Stimulated activated CD8-positive, alpha-beta memory T cell treated with anti-CD3 and anti-CD28 coated beads, Interleukin-15, amount 100 ng/mL, for 4 hours (primary cell): ENCODE measurements at places on chromosomes 3 and 15.

GRCh38 chr3:84275532-84275931 is 683.3 kb upstream of the CADM2 start:
- no peak for DNase-seq

DNA sequence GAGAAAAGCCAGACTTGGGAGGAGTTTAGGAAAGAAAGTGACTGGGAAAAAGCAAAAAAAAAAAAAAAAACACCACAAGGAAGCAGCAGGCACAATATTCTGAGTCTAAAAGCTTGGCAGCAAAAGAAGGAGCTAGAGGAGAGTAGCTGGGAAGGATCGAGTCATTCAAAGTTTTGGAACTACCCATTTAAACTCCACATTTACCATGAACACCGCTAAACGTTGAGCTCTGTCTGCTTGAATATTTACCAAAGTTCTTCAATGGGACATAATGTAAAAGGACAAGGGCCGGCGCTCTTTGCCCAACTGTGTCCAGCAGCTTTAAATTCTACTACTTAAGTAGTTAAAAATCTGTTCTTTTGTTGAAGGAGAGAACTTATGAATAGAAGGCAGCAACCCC is 481.9 kb downstream of the FOXP1 start:
- no peak for DNase-seq

- no peak for DNase-seq
Measured at GRCh38 chr15:59099162-59099685, 5.7 kb upstream of the CCNB2 start.

DNA sequence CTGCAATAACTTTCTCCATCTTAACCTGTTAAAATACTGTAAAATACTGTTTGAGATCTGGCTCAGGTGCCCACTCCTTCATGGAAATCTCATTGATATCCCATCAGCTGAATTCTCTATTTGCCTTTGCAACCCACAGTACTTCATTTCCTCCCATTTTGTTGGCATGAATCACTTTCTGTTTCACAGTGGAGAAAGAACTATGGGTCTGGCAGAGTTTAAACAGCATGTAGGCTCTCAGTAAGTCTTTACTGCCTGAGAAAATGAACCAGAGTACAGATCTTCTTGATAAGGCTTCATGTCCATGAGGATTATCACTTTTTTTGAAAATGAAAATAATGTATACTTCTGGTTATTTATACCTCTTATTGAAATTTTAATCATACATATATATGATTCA is 245.9 kb downstream of the NAALADL2 start:
- no peak for DNase-seq

DNA sequence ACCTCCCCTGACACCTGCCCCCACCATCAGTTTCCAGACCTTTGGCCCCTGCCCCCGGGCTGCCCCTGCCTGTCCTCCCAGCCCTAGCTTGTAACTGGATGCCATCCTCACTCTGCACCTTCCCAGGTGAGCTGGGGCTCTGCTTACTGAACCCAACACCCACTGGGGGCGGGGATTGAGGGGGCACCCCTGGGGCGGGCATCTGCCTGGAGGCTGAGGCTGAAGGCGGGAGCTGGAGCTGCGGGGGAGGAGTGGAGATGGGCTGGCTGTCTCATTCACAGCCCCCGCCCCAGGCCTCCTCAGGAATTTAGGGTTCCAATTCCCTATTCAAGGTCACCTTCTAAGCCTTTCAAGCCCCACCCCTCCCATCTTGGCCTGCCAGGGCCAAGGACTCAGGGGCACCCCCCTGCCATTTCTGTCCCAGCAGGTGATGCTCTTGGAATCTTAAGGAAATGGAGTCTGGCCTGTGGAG is 17.7 kb downstream of the PIF1 start:
- DNase-seq, result no peak

- no peak for DNase-seq
Measured at GRCh38 chr3:52793702-52794611, 639 bp upstream of the ITIH3 start.
